ENCODE measurements at places on chromosomes 11 and 22.

DNA sequence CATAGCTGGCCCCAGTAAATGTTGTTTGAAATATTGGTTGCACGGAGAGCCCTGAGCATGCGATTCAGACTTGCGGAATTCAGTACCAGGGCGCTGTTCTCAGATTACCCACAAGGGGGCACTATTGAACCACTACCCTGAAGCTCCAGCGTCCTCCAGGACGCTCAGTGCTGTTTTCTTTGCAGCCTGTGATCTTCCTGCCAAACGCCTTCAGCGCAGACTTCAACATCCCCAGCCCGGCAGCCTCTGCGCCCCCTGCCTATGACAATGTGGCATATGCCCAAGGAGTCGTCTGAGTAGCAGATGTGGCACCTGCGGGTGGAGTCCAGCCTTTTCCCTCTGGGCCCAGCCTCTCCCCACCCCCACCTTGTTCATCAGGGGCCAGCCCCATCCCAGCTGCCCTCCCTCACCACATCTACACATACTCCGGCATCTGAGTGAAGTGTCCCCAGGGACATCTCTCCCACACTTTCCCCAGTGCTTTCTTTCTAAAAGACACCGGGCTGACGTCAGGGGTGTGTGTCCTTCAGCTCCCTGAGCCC lies 9.6 kb upstream of the MS4A10 start:
- DNase-seq: peak; percentile 83

- DNase-seq: no peak
Measured at GRCh38 chr22:50471197-50471847, 3.5 kb downstream of the SBF1 start.

- no peak for DNase-seq
Measured at GRCh38 chr11:5736396-5736795, at the start of gene OR56B1. OR56B1 (plus strand) TSS chr11:5736448; CDS start chr11:5736517, 69 bp downstream.

GRCh38 chr11:22991196-22991595 lies 130.9 kb upstream of the CCDC179 start:
- DNase-seq: no peak

DNA sequence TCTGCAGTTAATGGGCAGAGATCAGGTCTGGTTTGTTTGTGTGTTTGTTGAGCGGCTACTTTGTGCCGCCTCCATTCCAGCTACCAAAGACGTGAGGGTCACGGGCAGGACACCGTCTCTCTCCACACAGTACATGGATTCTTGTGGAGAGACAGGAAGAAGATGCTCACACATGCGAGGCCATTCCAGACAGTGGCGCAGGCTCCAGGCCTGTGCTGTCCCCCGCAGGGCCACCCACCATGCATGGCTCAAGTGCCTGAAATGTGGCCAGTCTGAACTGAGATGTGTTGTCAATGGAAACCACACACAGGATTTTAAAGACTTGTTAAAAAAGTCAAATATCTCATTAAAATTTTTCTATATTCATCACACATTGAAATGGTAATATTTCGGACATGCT lies 848.3 kb downstream of the TBC1D22A start:
- no peak for DNase-seq

- no peak for DNase-seq
Measured at GRCh38 chr11:116043857-116044256, 539.6 kb upstream of the CADM1 start.

DNA sequence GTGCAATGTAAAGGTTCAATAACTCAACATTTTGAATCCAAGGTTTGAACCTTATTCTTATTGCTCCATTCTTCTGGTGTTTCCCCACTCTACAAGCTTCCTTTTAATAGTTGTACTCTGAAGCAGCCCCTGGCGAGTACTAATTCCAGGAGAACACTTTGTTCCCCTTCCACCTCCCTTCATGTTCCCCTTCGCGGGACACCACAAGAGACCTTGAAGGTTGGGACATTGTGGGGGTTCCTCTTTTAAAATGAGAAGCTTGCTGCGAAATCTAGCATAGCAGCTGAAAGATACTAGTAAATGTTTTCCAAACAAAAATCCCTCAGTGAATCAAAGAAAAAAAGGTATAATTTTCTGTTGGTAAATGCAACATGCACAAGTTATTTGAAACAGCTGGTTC lies 626.3 kb upstream of the LRRC4C start:
- DNase-seq: no peak

DNA sequence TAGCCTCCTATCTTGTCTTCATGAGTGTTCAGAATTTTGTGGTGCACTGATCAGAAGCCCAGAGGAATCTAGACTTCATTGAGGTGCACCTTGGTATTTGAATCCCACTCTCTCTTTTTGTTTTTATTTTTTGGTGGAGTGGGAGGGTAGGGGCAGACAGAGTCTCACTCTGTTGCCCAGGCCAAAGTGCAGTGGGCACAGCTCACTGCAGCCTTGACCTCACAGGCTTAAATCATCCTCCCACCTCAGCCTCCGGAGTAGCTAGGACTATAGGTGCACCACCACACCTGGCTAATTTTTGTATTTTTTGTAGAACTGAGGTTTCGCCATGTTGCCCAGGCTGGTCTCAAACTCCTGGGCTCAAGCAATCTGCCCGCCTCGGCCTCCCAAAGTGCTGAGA lies 10.9 kb upstream of the ALG8 start:
- DNase-seq: no peak

DNA sequence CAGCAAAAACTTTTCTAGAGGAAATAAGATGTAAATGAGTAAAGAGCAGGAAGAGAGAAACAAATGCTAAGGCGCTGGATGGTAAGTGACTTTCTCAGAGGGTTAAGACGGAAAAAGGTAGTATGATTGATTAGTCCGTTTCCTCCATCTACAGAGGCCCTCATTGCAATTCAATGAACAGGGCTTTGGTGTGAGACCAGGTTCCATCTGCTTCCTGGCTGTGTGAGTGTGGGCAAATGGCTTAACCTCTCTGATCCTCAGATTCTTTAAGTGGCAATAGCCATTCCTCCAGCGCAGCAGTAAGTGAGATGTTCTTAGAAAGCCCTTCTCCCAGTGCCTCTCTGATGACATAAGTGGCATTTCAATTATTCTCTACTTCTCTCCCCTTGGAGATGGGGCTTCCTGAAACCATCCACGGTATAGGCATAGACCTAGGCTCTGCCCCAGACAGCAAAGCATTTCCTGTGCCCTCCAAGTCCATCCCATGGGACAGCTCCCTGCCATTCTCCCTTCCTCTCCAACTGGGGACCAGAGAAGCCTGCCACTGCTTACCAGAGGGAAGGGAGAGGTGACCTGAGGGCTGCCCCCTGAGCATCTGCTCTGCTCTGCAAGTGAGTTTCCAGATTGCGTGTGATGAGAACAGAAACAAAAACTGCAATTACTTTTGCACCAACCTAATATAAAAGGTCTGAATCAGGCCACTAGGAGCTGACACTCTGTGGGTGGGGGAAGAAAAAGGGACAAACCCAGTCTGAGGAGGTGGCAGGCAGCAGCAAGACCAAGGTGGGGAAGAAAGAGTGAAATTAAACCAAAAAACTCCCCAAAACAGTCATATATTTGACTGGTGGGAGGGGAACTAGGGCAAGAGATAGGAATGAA lies 12.7 kb upstream of the CD44 start:
- DNase-seq: no peak

DNA sequence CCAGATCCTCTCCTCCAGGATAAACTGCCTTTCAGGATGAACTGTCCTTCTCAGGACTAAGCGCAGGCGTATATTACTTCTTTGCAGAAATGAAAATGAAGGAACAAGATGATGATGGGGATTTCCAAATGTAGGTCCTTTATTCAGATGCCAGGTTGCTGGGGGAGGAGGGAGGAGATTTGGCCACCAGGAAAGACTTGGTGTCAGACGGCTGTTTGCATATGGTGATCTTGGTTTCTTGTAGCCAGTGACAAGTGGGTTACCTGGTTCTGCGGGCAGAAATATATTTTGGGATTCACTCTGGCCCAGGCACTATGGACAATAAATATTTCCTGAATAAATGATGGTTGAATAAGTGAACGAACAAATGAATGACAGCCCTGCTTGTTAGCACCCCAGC lies 243.4 kb downstream of the MIAT start:
- DNase-seq: no peak

DNA sequence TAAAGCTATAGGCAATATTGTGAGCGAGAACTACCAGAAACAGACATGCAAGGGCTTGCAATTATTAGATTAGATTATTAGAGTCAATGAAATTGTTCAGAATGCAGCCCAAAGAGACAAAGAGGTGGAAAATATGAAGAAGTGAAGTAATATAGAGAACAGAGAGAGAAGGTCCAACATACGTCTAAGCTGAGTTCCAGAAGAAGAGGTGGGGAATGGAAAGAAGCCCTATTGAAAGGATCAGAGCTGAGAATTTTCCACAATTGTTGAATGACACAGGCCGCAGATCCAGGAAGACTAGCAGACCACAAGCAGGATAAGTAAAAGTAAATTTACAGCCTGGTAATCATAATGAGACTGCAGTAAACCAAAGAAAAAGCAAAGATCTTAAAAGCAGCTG lies 93.2 kb downstream of the EXT2 start:
- no peak for DNase-seq

DNA sequence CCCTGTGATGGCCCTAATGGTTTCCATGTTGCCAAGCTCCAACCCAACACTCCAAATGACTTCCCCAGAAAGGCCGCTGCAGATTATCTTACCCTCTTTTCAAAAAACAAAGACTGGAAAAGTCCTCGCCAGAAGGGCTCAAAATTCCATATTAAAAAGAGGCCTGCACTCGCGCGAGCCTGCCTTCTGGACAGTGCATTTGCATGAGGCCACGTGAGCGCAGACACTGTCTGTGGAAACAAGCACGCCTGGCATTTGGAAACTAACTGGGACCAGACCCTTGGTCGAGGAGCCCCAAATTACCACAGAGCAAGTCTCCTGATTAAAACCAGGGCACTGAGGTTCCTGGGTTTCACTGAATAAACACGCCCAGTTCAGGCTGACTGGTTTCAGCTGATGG lies 42.9 kb downstream of the ABTB2 start:
- DNase-seq: no peak

GRCh38 chr11:119101759-119102423 lies at the start of gene DPAGT1:
DPAGT1 (minus strand) TSS chr11:119101853; CDS start chr11:119101655, 198 bp downstream.
- DNase-seq: peak; percentile 80

GRCh38 chr11:86715611-86716010 lies 43.2 kb upstream of the ME3 start:
- DNase-seq: no peak

GRCh38 chr11:65911682-65912568 lies 6.9 kb downstream of the C11orf68 start:
- DNase-seq: peak; percentile 96

- no peak for DNase-seq
Measured at GRCh38 chr11:66593303-66593635, 284 bp downstream of the CCS start.

GRCh38 chr11:134645576-134645975 lies 233.5 kb upstream of the B3GAT1 start:
- no peak for DNase-seq

DNA sequence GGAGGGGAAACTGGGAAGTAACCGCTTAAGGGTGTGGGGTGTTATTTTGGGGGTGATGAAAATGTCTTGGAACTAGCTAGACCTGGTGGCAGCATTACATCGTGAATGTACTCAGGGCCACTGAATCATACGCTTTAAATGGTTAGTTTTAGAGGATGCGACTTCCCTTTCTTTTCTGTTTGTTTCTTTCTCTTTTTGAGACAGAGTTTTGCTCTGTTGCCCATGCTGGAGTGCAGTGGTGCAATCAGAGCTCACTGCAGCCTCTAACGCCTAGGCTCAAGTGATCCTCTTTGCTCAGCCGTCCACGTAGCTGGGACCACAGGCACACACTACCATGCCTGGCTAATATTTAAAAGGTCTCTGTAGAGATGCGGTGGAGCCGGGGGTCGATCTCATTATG lies 5.6 kb upstream of the MIAT start:
- no peak for DNase-seq

GRCh38 chr11:119808407-119809185 lies 79.6 kb upstream of the NECTIN1 start:
- no peak for DNase-seq

- DNase-seq: no peak
Measured at GRCh38 chr22:45888221-45889092, 88.5 kb downstream of the WNT7B start.

DNA sequence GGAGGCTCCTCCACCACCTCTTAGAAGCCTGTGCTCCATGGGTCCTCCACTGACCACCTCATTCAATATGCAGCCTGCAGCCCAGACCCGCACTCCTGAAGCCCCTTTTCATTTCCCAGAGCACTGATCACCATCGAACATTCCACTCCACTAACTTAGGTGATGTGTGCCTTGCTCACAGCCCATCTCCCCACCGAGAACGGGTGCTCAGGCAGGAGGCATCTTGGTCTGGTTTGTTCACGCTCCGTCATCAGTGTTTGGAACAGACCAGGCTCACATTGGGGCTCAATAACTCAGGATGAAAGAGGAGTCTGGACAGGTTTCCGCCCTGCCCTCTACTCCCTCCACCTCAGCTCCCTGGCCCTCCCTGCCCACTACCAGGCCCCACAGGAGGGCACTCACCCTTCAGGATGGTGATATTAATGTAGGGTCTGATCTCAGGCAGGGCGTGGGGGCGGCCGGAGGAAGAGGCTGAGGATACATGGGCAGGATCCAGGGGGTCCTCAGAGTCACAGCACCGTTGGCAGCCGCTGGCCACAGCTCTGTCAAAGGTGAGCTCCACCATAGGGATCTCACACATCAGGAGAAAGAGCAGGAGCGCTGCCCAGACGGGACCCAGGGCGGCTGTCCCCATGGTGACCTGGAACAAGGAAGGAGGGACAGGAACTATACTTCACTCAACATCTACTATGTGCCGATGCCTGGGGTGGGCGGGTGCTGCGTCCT lies 3.1 kb downstream of the C1QTNF6 start:
- DNase-seq: no peak

- DNase-seq: no peak
Measured at GRCh38 chr11:128040603-128041002, 546.8 kb downstream of the ETS1 start.

DNA sequence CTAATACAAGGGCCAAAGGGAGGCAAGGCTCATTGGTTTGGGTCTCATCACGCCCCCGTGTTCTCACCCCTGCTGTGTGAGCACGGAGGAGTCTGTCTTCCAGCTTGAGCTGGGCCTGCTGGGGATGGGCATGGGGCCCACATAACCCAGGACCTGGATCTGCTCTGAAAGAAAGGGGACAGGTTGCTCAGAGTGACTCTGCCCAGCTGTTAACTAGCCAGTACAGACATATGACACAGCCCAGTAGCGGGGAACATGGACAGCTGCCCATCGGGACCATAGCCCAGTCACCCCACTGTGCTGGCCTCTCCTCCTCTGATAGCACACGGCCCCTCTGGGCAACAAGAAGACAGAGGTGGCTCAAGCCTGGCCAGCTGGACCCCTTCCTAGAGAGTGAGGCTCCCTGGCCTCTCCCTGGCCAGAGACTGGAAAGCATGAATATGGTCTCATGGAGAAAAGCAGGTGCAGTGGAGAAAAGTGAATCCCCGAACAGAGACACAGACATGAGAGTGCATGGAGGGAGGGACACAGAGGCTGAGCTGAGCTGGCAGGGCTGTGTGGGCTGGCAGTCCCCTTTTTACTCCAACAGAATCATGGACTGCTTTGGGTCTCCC lies 973.9 kb downstream of the BRD1 start:
- DNase-seq: no peak

- no peak for DNase-seq
Measured at GRCh38 chr22:49525801-49526535, 301.7 kb downstream of the BRD1 start.

DNA sequence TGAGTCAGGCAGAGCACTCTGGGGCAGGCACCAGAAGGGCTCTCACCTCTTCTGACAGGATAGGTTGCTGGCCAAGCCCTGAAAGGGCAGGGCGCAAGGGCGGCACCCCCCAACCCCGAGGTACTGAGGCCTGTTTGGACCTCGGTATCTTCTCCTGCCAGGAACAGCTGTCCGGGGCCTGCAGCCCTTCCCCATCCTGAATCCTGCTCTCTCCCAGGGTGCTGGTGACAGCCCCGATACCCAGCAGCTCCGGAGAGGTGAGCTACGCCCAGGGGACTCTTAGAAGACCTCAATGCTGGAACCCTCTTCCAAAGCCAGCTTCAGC lies 79.1 kb downstream of the PHF21B start:
- DNase-seq: no peak
